ENCODE measurements at places on chromosomes 12 and 14. TPM values are rescaled to one million over a fixed set of nuclear protein-coding genes. Genes with fewer than 3 reads are reported as not detected.

FAM186B gene
- 1.7 TPM for total RNA-seq

- H3K27ac ChIP-seq = no peak overlapping the region
- H3K4me3 ChIP-seq = no peak overlapping the region
- no peak for DNase-seq
- no peaks in the 10 kb centered on the region for H3K27me3 ChIP-seq
- no peaks in the 10 kb centered on the region for H3K36me3 ChIP-seq
Observed at GRCh38 chr14:101196051-101196712, 292.7 kb upstream of the RTL1 start.

DNA sequence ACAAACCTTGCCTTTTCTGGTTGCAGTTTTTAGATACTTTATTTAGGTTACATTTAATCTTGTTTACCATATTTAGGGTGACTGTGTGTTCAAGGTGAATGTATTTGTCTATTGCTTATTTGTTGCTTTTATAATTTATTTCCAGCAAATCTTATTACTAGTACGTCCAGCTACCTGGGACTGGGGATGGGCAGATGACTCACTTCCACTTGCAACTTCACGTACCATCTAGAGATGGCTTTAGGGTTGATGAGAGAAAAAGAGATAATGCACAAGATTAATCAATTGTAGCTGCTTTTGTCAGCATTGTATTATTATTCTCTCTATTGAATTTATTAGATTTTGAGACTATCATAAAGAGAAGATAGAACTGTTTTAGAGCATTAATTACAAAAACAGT, 5.1 kb downstream of the MIPOL1 start:
- peaks cover 8% of the 10 kb centered on the region for H3K4me1 ChIP-seq
- no peak for DNase-seq
- no peak overlapping the region for H3K4me3 ChIP-seq

- H3K4me1 ChIP-seq = 0 out of 2 replicates have a peak, but pooled peaks cover 10% of the 10 kb centered on the region
- DNase-seq = peak; percentile 45
- peak within 1 kb of the TSS; percentile 81 for H3K27ac ChIP-seq
- H3K27me3 ChIP-seq = no peaks in the 10 kb centered on the region
Observed at GRCh38 chr14:92121670-92122350, at the start of the genes CPSF2 and NDUFB1. Gene CPSF2, plus strand, starts transcription at chr14:92121969. Its CDS starts 9,016 bp downstream, at chr14:92130985. Gene NDUFB1, minus strand, starts transcription at chr14:92121706. Its CDS starts 4,069 bp downstream, at chr14:92117637.

ADCK1 gene
- 19.0 TPM for total RNA-seq

GPR162 gene
- 2.4 TPM for total RNA-seq

GRCh38 chr12:28202374-28203130, 12.3 kb downstream of the CCDC91 start:
- H3K27me3 ChIP-seq = no peaks in the 10 kb centered on the region
- H3K4me1 ChIP-seq = no peaks in the 10 kb centered on the region
- no peaks in the 10 kb centered on the region for H3K36me3 ChIP-seq
- H3K27ac ChIP-seq = no peak overlapping the region
- no peak overlapping the region for H3K4me3 ChIP-seq

DNA sequence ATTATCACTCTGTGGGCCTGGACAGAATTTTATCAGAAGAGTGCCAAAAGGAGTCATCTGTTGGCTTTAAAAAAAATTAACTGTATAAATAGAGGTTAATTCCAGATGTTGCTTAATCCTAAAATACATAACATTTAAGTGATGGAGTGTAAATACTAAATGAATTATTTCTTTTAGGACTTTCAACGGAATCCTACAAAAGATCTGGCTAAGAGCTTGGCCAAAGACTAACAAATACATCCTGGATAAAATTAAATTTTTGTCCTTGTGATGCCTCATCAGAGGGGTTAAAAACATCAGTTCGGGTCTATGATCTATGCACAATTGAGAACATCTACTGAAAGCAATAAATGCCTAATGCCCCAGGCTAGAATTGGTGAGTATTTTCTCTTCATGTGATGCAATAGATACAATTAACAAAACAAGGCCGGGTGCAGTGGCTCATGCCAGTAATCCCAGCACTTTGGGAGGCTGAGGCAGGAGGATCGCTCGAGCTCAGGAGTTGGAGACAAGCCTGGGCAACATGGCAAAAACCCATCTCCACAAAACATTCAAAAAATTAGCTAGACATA, 49.8 kb upstream of the RAP1B start:
- no peak overlapping the region for H3K4me3 ChIP-seq
- H3K27ac ChIP-seq = no peak overlapping the region
- H3K27me3 ChIP-seq = no peaks in the 10 kb centered on the region
- H3K36me3 ChIP-seq = no peaks in the 10 kb centered on the region

- no peak overlapping the region for H3K27ac ChIP-seq
- no peaks in the 10 kb centered on the region for H3K36me3 ChIP-seq
- DNase-seq = no peak
- no peak overlapping the region for H3K4me3 ChIP-seq
- no peaks in the 10 kb centered on the region for H3K27me3 ChIP-seq
Observed at GRCh38 chr12:75571656-75572205, 60.3 kb upstream of the KRR1 start.

SLC17A8 gene
- not detected for total RNA-seq

DNA sequence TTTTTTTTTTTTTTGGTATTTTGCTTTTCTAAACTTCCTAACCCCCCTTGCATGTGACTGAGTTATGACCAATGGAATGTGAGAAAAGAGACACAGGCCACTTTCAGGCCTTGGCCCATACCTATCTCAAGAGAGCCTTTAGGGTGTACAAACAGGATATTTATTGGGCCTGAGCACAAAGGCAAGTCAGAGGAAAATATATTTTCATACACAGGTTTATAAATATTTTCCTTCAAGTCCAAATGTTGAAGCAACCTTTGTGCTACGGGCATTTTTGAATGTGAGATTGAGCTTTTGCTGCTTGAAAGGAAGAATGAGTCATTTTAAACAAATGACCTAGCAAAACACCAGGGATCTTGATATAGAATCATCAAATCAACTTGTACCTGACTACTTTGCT, 228.6 kb upstream of the E2F7 start:
- H3K4me3 ChIP-seq = no peak overlapping the region
- H3K4me1 ChIP-seq = peaks cover 8% of the 10 kb centered on the region
- H3K27ac ChIP-seq = 0 out of 2 replicates have a peak overlapping the region, but pooled peaks have one; percentile 26
- H3K36me3 ChIP-seq = no peaks in the 10 kb centered on the region
- DNase-seq = no peak

- peaks cover 25% of the 10 kb centered on the region for H3K4me1 ChIP-seq
- no peak overlapping the region for H3K27ac ChIP-seq
- no peak for DNase-seq
- no peak overlapping the region for H3K4me3 ChIP-seq
- no peaks in the 10 kb centered on the region for H3K36me3 ChIP-seq
Observed at GRCh38 chr14:90641168-90641567, 175.1 kb downstream of the TTC7B start.

DNA sequence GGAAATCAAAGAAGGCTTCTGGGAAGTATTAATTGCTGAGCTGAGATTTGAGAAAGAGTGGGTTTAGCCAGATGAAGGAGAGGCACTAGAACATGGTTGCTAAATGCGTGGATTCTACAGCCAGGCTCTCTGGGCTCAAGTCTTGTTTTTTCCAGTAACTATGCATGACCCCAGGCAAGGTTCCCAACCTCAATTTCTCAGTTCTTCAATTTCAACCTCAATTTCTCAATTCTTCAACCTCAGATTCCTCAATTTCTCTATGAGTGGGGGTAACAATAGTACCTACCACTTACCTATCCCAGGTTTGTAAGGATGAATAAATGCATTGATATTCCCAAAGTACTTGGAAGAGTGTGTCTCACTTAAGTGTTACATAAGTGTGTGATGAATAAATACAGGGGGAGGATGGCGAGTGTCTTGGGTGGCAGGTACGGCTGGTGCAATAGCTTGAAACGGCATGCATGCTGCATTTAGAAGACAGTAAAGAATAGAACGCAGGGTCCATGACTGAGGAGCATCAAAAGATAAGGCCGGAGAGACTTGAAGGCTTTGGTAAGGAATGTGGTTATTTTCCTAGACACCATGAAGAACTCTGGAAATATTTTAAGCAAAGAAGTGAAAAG, 149.1 kb upstream of the ATP2B1 start:
- H3K27me3 ChIP-seq = no peaks in the 10 kb centered on the region
- no peaks in the 10 kb centered on the region for H3K4me1 ChIP-seq
- H3K4me3 ChIP-seq = no peak overlapping the region
- H3K27ac ChIP-seq = no peak overlapping the region
- no peak for DNase-seq

GRCh38 chr12:114774197-114774596, 90.2 kb upstream of the TBX3 start:
- peaks cover 8% of the 10 kb centered on the region for H3K27me3 ChIP-seq
- H3K27ac ChIP-seq = peak overlapping the region; percentile 73
- peak overlapping the region; percentile 14 for H3K4me3 ChIP-seq
- H3K36me3 ChIP-seq = no peaks in the 10 kb centered on the region

DNA sequence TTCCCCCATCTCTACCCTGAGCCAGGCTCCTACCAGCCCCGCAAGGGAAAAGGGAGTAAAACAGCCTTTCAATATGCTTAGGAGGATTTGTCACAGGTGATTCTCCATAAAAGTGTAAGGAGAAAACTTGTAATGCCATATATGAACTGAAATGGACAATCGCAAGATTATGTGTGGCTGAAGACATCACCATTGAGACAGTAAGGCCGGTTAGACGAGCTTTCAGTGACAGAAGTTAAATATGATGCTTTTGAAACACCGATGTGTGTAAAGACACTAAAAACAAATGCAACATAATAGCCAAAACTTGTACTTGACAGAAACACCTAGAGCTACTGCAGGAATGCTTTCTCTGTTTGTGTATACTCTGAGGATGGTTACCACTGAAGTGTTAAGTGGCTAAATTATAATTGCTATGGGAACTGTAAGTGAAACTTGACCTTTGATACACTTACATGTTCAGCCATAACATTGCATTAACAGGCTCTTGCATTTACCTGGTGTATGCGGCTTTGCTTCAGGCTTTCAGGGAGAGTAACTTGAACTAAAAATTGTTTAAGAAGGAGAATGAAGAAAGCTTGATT, 42.3 kb downstream of the FAR2 start:
- no peaks in the 10 kb centered on the region for H3K36me3 ChIP-seq
- H3K27me3 ChIP-seq = no peaks in the 10 kb centered on the region
- DNase-seq = no peak
- H3K4me1 ChIP-seq = 0 out of 2 replicates have a peak, but pooled peaks cover 3% of the 10 kb centered on the region
- H3K4me3 ChIP-seq = no peak overlapping the region

- H3K27me3 ChIP-seq = no peaks in the 10 kb centered on the region
- no peak overlapping the region for H3K27ac ChIP-seq
- H3K4me3 ChIP-seq = no peak overlapping the region
- no peaks in the 10 kb centered on the region for H3K4me1 ChIP-seq
- H3K36me3 ChIP-seq = no peaks in the 10 kb centered on the region
Observed at GRCh38 chr12:44775901-44776300, 100.2 kb downstream of the NELL2 start.

- no peaks in the 10 kb centered on the region for H3K27me3 ChIP-seq
- no peak overlapping the region for H3K4me3 ChIP-seq
- H3K36me3 ChIP-seq = no peaks in the 10 kb centered on the region
- no peak overlapping the region for H3K27ac ChIP-seq
Observed at GRCh38 chr12:92516277-92516600, 186.6 kb upstream of the PLEKHG7 start.

RFX4 gene
- not detected for total RNA-seq

- no peak overlapping the region for H3K4me3 ChIP-seq
- no peaks in the 10 kb centered on the region for H3K4me1 ChIP-seq
- no peaks in the 10 kb centered on the region for H3K27me3 ChIP-seq
- DNase-seq = no peak
Observed at GRCh38 chr12:63948211-63948610, 103.7 kb downstream of the SRGAP1 start.

PRMT5 gene
- total RNA-seq = 73.2 TPM

- no peak overlapping the region for H3K4me3 ChIP-seq
- H3K27ac ChIP-seq = no peak overlapping the region
- no peaks in the 10 kb centered on the region for H3K36me3 ChIP-seq
- peaks cover 83% of the 10 kb centered on the region for H3K27me3 ChIP-seq
- H3K4me1 ChIP-seq = no peaks in the 10 kb centered on the region
Observed at GRCh38 chr14:99258876-99259726, 12.9 kb downstream of the BCL11B start.

DNA sequence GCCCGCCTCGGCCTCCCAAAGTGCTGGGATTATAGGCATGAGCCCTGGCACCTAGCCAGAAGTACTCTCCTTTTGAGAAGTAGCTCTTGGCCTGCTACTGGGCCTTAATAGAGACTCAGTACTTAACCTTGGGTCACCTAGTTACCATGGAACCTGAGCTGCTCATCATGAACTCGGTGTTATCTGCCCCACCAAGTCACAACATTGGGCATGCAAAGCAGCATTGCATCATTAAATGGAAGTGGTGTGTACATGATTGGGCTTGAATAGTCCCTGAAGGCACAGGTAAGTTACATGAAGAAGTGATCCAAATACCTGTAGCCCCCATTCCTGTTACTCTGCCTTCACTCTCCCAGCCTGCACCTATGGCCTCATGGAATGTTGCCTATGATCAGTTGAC, 18.0 kb upstream of the ATF7 start:
- H3K27ac ChIP-seq = no peak overlapping the region
- no peaks in the 10 kb centered on the region for H3K4me1 ChIP-seq
- H3K27me3 ChIP-seq = no peaks in the 10 kb centered on the region
- H3K36me3 ChIP-seq = no peaks in the 10 kb centered on the region

GRCh38 chr14:55585854-55586253, 5.8 kb downstream of the KTN1 start:
- DNase-seq = no peak
- no peaks in the 10 kb centered on the region for H3K27me3 ChIP-seq
- H3K27ac ChIP-seq = no peak overlapping the region
- no peak overlapping the region for H3K4me3 ChIP-seq
- peaks cover 18% of the 10 kb centered on the region for H3K36me3 ChIP-seq

GRCh38 chr12:91091916-91092715, 19.2 kb downstream of the LUM start:
- H3K4me3 ChIP-seq = no peak overlapping the region
- H3K27ac ChIP-seq = no peak overlapping the region
- no peaks in the 10 kb centered on the region for H3K27me3 ChIP-seq
- H3K4me1 ChIP-seq = no peaks in the 10 kb centered on the region
- H3K36me3 ChIP-seq = no peaks in the 10 kb centered on the region

CMA1 gene
- not detected for total RNA-seq

TMEM121 gene
- total RNA-seq = 1.1 TPM

ZFHX2 gene
- total RNA-seq = 5.3 TPM

DNA sequence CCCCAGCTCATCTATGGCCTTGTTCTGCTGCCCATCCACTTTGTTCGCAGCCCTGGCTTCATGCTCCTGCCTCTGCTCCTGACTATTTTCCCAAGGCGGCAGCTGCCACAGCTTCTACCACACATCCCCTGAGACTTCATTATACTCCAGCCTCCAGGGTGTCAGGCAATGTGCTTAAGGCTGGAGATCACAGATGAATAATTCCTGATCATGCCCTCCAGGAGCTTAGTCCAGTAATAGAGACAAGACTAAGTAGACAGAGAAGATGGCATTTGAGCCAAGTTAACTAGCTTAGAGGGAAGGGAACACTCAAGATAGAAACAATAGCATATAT, 7.1 kb downstream of the TAPBPL start:
- no peaks in the 10 kb centered on the region for H3K36me3 ChIP-seq
- H3K4me1 ChIP-seq = no peaks in the 10 kb centered on the region
- no peaks in the 10 kb centered on the region for H3K27me3 ChIP-seq
- no peak for DNase-seq
- H3K4me3 ChIP-seq = no peak overlapping the region

All from PC-9 (cell line).